ENCODE measurements at places on chromosomes 6 and 20. TPM values are rescaled to one million over a fixed set of nuclear protein-coding genes. Genes with fewer than 3 reads are reported as not detected.

- H3K27ac ChIP-seq, result peak overlapping the region; percentile 15
- peaks cover 19% of the 10 kb centered on the region for H3K4me1 ChIP-seq
- DNase-seq, result no peak
- H3K4me3 ChIP-seq, result no peak overlapping the region
These were observed 28.3 kb downstream of the RIN2 start for GRCh38 chr20:19786311-19786710.

DNA sequence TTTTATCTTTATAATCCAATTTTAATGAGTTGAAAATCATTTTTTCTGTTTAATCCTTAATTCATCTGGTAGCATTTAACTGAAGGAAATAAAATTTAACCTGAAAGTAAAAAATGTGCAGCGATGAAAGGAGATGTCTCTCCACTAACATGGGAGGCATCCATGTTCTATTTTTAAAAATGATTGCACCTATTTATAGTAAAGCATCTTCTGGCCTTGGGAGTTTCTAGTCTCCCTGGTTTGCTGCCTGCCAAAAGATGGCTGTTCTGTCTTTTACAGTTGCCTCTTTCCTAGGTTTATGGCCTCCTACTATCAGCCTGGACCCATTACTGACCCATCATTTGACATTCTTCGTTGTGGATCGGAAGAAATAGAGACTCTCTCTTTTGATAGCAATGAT is 143.0 kb downstream of the B3GAT2 start:
- H3K27me3 ChIP-seq, result no peaks in the 10 kb centered on the region
- H3K4me3 ChIP-seq, result no peak overlapping the region
- no peak overlapping the region for H3K27ac ChIP-seq
- H3K36me3 ChIP-seq, result no peaks in the 10 kb centered on the region
- H3K4me1 ChIP-seq, result no peaks in the 10 kb centered on the region

DNA sequence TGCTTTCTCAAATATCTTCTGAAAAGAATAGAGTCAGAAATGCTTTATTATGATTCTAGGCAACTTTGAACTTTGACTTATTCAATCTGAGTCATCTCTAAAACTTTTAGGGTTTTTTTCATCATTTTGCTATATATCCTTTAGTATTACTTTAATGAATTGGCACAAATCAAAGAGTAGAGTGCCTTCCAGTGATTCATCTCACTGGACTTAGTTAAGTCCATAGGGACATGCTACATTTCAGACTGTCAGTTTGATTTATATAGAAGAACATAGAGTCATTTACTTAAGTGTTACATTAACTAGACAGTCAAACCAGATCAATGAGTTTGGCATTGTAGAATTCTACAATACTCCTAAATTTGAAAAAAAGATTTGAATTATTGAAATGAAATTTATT is 1235.7 kb upstream of the MAP3K7 start:
- no peak for DNase-seq
- H3K36me3 ChIP-seq, result no peaks in the 10 kb centered on the region
- H3K27ac ChIP-seq, result no peak overlapping the region
- H3K4me3 ChIP-seq, result no peak overlapping the region
- H3K4me1 ChIP-seq, result no peaks in the 10 kb centered on the region

DNA sequence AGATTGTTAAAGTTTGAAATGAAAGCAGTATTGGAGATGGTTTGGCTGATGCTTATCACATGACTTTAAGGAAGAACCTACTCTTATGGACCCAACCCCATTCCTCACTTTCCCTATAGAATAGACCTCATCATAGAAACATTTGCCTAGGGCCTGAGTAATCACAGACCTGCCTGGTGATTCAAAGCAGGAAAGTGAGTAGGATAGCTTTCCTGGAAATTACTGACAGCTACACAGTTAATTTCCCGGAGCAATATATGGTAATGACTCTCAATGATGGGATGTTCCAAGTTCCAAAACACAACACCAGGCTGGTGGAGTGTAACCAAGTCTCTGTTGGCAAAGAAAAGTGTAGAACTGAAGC is 233.8 kb downstream of the SIM1 start:
- H3K27me3 ChIP-seq, result no peaks in the 10 kb centered on the region
- no peaks in the 10 kb centered on the region for H3K36me3 ChIP-seq
- DNase-seq, result no peak
- no peak overlapping the region for H3K4me3 ChIP-seq

TSPO2 gene
- not detected for total RNA-seq

TPBG gene
- total RNA-seq, result 6.8 TPM
